Activated CD4-positive, alpha-beta T cell treated with anti-CD3 and anti-CD28 coated beads for 4 hours (primary cell): ENCODE measurements at places on chromosomes 11 and 22.

- no peak for DNase-seq
Measured at GRCh38 chr11:123091506-123091905, 29.6 kb upstream of the HSPA8 start.

GRCh38 chr11:3119141-3119821 lies 45.8 kb downstream of the OSBPL5 start:
- no peak for DNase-seq

DNA sequence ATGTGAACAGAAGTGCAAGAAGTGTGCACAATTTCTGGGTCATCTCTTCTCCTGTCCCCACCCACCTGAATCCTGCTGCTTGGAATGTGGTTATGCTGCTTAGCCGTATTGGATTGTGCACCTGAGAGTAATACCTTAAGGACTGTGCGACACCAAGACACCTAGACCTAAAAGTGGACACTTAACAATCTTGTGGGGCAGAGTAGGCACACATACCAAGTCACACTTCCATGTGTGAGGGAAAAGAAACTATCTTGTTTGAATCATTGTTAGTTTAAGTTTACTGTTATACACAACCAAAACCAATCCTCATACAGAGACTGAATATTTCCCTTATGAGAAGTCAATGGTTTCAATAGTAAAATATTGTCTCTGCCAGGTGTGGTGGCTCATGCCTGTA lies 93.7 kb downstream of the CCDC83 start:
- no peak for DNase-seq

DNA sequence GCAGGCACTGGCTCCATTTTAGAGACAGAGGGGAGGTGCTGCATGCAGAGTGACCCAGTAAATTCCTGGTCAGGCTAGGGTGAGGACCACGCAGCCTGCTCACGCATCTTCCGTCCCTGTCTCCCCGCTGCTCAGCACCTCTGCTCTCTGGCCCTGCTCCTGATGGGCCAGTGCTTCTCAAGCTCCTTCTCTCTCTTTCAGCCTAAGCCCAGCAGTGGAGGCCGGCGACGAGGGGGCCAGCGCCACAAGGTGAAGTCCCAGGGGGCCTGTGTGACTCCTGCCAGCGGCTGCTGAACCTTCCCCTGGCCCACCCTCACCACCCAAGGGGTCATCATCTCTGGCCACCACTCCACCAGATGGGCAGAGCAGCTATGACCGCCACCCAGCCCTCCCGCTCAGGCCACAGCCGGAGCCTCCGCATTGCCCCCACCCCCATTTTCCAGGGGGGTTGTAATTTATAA lies 24.7 kb downstream of the GTPBP1 start:
- DNase-seq, result no peak

DNA sequence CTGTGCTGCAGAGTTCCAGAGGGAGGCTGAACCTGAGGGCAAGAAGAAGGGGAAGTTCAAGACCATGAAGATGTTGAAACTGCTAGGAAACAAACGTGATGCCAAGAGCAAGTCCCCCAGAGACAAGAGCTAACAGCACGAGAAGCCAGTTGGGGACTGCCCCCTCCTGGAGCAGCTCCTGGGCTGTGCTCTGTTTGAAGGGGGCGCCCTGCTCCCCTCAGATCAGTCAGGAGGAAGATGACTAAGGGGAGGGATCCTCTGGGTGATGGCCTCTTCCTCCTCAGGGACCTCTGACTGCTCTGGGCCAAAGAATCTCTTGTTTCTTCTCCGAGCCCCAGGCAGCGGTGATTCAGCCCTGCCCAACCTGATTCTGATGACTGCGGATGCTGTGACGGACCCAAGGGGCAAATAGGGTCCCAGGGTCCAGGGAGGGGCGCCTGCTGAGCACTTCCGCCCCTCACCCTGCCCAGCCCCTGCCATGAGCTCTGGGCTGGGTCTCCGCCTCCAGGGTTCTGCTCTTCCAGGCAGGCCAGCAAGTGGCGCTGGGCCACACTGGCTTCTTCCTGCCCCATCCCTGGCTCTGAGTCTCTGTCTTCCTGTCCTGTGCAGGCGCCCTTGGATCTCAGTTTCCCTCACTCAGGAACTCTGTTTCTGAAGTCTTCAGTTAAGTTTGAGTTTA lies 12.6 kb downstream of the C22orf23 start:
- DNase-seq, result no peak

- no peak for DNase-seq
Measured at GRCh38 chr22:42919199-42919598, 62.1 kb upstream of the ARFGAP3 start.

DNA sequence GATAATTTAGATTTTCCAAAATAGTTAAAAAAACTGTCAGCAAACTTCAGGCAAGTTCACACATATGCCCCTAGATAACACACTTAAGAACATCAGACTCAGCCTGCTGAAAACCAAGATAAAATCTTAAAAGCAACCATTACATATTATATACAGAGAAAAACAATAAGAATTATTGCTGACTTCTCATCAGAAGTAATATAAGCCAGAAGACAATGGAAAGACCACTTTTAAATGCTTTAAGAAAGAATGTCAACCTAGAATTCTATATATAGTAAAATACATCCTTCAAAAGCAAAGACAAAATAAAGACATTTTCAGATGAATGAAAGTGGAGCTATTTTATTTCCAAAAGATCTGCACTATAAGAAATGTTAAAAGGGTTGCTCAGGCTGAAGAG lies 37.8 kb upstream of the SC5D start:
- DNase-seq, result no peak

DNA sequence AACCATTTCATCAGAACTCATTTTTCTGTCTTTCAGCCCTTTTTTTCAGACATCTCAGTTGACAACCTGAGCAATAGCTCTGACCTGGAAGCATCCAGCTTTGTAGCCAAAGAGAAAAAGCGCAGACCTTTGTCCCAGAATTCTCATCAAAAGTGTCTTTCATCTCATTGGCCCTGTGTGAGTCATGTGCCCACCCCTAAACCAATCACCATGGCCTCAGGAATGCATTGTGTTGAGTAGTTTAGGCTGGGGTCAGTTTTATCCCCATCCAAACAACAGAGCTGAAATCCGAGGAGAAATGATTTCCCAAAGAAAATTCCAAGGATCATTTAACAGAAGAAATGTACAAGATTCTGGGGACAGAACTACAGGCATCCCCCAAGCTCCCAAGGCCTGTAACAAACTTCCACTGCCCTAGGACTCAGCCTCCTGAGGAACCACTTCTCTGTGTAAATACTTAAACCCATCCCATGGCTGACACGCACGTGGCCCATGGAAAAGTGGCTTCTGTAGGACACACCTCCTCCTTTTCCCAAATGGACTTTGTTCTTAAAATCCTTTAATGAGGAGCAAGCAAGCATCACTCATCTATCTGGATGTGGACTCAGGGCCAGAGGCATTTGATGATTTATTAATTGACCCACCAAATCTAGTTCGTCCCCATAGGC lies 429.0 kb downstream of the SOX6 start:
- DNase-seq, result no peak

GRCh38 chr11:82756765-82757639 lies 23.3 kb upstream of the FAM181B start:
- DNase-seq, result no peak

- DNase-seq, result no peak
Measured at GRCh38 chr11:125674210-125674609, 6.4 kb downstream of the ACRV1 start.

DNA sequence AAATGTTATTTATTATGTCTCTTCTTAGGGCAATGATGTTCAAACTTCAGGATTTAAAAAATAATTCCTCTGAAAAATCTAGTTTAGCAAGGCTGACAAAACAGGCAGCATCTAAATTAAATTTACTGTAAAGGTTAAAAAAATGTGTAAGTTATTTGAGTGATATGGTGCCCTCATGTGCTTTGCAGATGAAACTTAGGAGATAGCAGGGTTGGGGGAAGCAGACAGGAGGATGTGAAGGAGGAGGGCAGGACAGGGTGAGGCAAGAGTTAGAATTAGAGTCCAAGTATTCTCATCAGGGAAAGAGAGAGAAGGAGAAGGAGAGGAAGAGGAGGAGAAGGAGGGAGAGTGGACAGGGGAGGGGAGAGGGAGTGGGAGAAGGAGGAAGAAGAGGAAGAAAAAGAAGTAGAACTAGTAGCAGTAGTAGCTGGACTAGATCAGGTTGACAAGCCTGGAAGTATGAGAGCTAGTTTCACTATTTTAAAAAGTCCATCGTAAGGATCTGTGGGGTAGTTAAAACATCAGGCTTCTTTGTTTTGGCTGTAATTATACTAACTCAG lies 141.2 kb upstream of the SESN3 start:
- no peak for DNase-seq
